Activated naive CD4-positive, alpha-beta T cell treated with anti-CD3 and anti-CD28 coated beads, Interleukin-2, amount 50 U/mL, for 72 hours (primary cell): ENCODE measurements at places on chromosomes 2 and 18. TPM values are rescaled to one million over a fixed set of nuclear protein-coding genes. Genes with fewer than 3 reads are reported as not detected.

ORMDL1 gene
- 59.5 TPM for total RNA-seq

USP40 gene
- 22.9 TPM for total RNA-seq

CDH20 gene
- 0.09 TPM for total RNA-seq

NEU4 gene
- 1.2 TPM for total RNA-seq

CDH2 gene
- 0.23 TPM for total RNA-seq

TRIP12 gene
- total RNA-seq: 213 TPM

TUBA3D gene
- not detected for total RNA-seq

CDKL4 gene
- total RNA-seq: not detected
